ENCODE measurements at places on chromosomes 5 and 9.

DNA sequence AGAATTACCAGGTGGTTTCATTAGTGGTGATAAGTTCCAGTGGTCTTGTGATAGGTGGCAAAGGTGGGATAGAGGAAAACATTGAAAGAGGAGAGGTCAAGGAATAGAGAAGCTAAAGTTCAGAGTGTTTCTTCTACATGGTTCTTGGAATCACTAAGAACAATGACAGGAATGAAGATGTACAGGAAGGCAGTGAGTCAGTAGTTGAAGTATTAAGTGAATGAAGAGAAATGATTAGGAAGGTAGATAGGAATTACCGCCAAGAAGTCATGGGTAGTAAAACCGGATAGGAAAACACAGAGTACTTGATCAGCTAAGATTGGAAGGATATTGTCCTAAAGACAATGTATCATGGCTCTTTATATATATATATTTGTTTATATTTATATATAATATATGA is 37.9 kb upstream of the RASA1 start:
- no peak for ATAC-seq

DNA sequence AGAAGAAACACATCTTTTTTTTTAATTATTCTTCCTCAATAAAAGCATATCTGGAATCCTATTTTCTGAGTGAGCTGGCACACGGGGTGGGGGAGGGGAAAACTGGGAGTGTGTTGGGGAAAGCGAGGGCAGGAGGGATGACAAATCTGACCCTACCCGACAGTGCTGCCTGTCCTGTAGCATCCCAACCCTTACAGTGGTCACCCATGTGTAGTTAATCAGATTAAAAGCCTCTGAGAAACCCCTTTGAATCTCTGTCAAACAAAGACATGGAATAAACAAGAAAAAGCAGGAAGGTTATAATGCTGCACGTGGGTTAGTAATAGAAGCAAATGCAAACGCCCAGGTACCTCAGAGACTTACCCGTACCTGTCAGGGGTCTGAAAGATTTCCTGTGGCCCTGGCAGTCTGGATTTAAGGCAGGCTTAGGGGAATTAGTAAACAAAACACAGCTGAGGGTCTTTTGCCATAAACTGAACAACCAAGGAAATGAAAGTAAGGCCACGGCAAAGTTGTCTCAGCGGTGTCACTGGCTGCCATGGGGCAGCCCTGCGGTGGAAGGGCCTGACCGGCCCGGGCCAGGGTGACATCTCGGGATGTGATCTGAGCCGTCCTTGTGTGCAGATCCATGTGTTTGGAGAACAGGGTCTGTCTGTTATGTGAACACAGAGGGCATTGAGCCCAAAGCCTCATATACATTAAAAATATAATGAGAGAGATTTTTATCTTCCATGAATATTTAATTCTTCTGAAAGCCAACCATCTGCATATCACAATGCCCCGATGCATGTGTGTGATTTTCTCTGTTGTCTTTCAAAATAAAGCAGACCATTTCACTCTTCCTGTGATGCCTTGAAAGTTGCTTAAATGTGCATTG is 308.2 kb downstream of the ZNF608 start:
- no peak for ATAC-seq

GRCh38 chr9:94632737-94633136 is 6.6 kb downstream of the FBP1 start:
- peak; percentile 66 for ATAC-seq

GRCh38 chr5:172898218-172898842 is 60.9 kb upstream of the RPL26L1 start:
- no peak for ATAC-seq

- peak; percentile 90 for ATAC-seq
Measured at GRCh38 chr5:72377910-72378638, 57.9 kb downstream of the PTCD2 start.

DNA sequence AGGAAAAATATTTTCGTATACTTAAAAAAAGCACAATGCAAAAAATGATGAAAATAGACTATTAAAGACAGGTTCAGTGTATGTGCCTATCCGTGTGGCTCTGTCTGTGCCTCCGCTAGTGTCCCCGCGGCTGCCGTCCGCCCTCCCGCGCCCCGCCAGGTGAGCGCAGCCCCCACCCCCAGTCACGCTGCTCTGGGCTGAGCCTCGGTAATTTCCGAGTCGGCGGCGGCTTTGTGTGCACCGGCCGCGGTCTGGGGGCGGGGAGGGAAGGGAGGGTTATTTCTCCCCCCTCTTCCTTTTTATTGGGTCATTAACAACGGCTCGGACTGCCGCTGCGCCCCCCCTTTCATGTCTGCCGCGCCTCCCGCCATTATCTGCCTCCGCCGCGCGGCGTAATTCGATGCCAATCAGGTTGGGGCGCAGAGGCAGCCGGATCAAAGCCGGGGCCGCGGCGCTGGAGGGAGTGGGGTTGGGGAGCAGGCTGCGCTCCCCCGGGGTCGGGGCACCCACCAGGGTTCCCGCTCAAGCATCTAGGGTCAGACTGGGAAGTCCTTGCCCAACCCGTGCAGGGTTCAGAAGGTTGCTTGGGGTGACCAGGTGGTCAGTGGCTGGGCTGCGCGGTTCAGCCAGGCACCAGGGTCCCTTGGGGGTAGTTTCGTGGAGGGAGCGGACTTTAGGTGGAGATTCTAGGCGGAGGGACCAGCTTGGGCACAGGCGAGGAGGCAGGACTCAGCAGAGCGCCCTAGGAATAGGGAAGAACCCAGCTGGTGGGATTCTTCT is 39.5 kb upstream of the PSD2 start:
- no peak for ATAC-seq

DNA sequence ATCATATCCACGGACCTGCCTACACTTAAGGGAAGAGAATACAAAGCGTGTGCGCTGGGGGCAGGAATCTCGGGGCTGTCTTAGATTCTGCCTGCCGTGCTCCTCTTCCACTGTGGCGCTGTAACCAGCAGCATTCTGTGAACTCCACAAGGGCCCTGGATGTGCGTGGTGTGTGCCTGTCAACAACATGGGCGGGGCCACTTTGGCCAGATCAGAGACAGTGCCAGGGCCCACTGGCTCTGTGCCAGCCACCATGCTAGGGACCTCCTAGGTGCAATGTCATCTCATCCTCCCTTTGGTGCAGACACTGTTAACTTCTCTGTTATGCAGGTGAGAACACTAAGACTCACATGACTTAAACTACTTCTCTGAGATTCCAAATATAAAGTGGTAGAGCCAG is 113.7 kb downstream of the COL23A1 start:
- ATAC-seq = no peak

DNA sequence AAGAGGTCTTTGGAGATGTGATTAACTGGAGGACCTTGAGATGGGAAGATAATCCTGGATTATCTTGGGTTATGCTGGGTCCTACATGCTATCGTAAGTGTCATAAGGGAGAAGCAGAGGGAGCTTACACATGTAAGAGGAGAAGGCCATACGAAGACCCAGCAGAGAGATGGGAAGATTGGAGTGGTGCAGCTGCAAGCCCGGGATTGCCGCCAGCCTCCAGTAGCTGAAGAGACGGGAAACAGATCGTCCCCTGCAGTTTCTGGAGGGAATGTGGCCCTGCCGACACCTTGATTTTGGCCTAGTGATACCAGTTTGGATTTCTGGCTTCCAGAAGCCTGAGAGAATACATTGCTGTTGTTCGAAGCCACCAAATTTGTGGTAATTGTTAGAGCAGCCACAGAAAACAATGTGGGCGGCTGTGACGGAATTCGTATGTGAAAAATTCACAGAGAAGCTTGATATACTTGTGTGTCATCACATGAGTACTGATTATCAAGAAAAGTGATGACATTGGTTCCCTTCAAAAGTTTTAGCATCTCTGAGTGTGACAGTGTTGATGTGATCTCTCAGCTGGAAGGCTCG is 86.9 kb downstream of the CYFIP2 start:
- ATAC-seq = no peak

DNA sequence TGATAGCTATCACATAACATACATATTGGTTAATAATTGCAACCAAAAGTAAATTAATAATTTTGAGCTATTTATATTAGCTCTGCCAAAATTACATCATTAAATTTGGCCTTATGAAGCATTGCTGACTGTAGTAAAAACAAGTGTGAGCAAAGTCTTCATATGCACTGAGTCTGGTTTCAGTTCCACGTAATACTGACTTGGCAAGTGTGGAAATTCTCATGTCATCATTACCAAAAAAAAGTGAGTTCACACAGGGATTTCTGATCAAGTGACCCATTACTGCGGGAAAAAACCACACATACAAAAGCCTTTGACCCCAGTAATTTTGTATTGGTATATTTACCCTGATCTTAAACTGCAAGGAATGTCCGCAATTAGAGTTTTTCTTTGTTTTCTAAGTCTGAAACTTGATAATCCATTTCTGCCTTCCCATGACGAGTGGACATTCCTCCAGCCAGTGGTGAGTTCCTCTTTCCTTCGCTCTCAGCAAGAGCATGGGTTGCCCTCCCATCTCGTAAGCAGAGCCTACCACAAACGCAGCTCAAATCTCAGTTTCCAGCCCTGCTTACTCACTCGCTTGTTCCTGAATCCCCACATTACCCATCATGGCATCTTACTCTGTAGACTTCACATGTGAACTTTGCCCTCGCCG is 220.2 kb upstream of the DMRT1 start:
- peak; percentile 40 for ATAC-seq

GRCh38 chr9:85527331-85528020 is 214.3 kb downstream of the AGTPBP1 start:
- ATAC-seq = no peak

GRCh38 chr9:114496011-114496410 is 9.3 kb downstream of the WHRN start:
- no peak for ATAC-seq

GRCh38 chr9:78502566-78502965 is 205.6 kb downstream of the PSAT1 start:
- no peak for ATAC-seq

- no peak for ATAC-seq
Measured at GRCh38 chr5:164356790-164357189, 851.4 kb downstream of the MAT2B start.

DNA sequence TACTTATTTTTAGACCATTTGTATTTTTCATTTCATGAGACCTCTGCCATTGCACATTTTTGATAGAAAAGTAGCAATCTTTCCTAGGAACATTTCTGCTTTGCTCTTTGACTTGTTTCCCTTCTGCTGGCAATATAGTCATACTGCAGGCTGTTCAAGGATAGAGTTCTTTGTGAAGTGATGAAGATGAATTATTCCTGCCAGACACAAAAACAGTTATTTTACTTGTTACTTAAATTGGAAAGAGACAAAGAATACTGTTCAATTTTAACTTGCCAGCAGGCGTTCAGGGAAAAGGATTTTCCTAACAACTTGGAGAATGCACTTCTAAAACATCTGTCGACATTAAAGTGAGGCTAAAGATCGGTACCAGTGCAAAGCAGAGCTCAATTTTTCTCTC is 251.7 kb upstream of the ACTBL2 start:
- no peak for ATAC-seq

DNA sequence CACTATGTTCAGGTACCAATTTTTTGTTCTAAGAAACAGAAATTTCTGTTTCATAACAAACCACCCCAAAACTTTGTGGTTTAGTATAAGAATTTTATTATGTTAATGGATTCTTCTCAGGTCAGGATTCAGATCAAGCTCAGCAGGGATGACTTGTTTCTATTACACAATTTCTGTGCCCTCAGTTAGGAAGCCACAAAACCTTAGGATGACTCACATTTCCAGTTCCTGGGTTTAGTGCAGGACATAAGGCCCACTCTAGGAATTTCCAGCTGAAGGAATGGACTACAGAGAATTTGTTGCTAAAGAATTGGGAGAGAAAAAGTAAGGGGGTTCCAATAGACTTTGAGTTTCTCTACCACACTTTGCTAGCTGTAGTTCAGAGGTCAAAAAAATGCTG is 629.3 kb downstream of the ANXA1 start:
- no peak for ATAC-seq

- ATAC-seq = no peak
Measured at GRCh38 chr9:109072133-109072692, 47.5 kb downstream of the TMEM245 start.

DNA sequence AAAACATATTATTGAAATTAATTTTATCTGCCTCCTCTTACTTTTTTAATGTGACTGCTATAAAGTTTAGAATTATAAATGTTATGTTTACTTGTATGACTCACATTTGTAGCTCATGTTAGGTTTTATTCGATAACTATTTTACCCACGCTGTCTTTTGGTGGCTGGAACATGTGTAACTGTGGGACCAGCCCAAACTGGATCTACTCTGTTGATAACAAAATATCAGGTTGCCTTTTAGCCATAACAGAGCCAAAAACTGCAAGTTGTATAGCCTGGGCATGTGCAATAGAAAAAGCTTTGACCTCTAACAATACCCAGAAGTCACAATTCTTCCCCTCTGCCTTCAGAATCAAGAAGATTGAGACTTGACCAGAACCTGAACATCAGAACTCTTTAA is 356.5 kb downstream of the PRELID2 start:
- ATAC-seq = no peak

- no peak for ATAC-seq
Measured at GRCh38 chr9:21833090-21833801, 30.8 kb downstream of the MTAP start.

DNA sequence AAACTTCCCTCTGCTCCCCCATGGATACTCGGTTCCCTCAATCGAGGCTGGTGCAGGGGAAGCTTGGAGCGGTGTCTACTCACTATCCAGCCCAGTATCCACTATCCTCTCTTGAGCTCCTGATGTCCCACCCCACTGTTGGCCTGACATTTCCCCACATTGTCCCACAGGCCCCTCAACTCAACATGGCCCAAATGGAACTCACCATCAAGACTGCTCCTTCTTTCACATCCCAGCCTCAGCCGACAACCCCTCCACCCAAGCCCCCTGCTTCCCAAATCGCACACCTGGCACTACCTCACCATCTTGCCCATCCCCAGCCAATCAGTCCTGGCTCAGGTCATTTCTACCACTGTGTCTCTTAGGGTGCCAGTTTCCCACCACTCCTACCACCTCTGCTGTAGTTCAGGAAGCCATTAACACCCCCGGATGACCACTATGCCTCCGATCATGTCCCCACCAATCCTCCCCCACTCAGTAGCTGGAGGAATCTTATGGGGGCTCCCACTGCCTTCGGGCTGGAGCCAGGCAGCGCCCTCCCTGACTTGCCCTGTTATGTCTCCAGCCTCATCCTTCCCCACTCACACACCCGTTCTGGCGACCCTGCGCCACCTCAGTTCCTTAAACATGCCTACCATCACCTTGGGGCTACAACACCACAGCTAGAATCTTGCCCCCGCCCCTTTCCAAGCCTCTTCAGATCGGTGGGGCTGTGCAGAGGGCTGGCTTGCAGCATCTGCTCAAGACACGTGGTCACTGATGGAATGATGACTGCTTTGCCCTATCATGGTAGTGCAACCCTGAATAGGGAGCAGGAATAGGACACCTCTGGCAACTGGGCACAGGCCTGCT is 273.6 kb downstream of the FSTL4 start:
- no peak for ATAC-seq

Data from gastroesophageal sphincter (tissue), 4 donors.